Activated T-cell treated with anti-CD3 and anti-CD28 coated beads for 48 hours (primary cell): ENCODE measurements at places on chromosomes 11 and 22.

- no peak for DNase-seq
Observed at GRCh38 chr11:111450480-111451320, 61.5 kb downstream of the BTG4 start.

- DNase-seq = no peak
Observed at GRCh38 chr11:2316963-2317244, 15.1 kb downstream of the TSPAN32 start.

DNA sequence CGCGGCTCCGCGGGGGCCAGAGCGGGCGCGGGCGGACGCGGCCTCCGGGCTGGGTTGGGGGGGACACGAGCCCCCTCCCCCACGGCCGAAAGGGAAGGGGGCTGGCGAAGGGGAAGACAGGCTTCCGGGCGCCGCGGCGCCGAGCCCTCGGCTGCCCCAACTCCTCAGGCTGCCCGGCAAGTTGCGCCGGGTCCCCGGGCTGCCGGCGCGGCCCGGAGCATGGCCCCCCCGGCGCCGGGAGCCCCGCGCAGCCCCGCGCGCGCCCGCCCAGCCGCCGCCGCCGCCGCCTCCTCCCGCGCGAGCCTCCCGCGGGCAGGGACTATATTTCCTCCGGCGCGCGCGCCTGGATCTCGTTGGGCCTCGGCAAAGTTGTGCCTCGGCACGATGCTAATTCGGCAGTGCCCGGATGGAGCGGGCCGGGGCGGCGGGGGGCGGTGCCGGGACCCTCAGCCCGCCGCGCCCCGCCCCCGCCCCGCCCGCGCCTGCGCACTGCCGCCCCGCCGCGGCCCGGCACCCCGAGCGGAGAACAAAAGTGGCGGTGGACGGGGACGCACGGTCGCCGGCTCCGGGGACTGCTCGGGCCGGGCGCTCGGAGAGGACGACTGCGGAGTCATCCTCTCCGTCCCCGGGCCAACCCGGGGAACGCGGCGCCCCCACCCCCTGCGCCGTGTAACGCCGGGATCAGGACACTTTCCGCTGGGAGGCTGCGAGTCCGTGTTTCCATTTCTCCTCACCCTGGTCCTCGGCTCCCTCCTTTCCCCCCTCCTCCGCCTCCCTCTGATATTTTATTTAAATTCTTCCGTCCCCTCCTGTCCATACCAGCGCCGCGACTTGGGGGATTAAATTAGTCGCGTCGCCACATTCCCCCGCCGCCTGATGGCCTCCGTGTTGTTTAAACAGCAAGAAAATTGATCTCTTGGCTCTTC lies at the start of gene PHF21B:
PHF21B (minus strand) TSS at position 400 of the 926 bp plus-strand sequence. CDS start 456 bp downstream, outside the sequence.
- DNase-seq = peak; percentile 39

GRCh38 chr11:15057329-15057728 lies 16.1 kb upstream of the CALCB start:
- DNase-seq = no peak

DNA sequence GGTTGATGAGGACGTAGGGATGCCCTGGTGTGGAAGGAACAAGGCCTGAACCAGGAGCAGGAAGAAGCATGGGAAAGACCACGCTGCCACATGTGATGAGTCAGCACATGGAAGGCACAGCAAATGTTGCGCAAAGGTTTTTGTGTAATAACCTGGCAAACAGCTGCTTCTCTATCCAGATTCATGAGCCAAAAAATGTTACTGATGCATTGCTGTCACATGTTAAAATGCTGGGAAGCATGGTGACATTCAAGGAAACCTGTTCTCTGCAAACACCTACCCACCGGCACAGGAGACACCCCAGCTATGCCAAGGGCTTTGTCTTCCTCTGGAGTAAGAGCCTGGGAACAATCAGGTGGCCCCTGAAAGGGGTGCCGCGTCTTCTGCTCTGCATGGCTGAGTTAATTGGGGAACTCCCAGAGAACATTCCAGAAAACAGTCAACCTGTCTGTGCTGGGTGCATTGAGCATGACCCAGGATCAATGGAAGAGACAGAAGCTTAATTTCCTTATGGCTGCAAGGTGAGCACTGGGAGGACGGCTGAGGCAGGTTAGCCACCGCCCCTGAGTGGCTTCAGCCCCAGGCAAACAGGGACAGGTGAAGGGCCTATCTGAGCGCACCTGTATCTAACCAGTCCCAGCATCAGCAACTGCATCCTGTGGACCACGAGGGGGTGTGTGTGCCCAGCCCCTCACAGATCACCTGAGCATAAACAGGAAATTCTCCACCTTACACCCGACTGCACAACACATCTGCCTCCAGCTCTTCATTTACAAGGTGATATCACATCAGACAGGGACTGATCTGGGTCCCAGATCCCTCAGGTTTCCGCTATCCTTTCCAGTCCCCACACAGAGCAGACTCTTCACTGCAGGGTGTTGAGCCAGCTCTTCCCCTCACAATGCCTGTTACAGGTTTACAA lies 108.4 kb downstream of the GGTLC2 start:
- no peak for DNase-seq
